Activated T-cell treated with anti-CD3 and anti-CD28 coated beads, Interleukin-2, amount 50 U/mL, for 48 hours (primary cell): ENCODE measurements at places on chromosomes 7 and 10.

DNA sequence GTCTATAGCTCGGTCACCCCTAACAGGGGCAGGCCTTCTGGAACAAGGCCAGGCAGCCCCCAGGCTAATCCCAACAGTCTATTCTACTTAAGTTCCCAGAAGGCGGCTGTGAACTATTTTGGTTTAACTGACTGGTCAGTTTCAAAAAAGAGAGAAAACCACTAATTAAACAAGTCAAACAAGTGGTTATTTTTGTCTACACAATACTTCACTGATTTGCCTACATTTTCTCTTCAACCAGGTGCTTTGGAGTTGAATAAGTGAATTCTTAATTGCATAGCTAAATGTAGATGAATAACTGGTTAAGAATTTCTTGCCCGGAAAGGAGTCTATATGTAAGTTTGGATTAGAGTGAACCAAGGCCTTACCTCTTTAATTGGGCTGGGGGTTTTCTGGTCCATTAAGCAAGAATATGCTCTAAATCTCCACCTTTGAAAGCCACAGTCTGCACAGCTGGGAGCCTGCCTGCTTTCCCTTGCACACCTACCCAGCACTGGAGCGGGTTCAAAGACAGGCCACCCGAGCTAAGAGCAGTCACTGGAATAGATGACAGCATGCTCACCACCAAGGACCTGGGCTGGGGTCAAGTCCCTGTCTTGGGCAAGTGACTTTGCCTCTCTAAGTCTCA is 70.4 kb downstream of the TBXAS1 start:
- no peak for DNase-seq

GRCh38 chr7:77727936-77728701 is 31.9 kb downstream of the RSBN1L start:
- DNase-seq = no peak

DNA sequence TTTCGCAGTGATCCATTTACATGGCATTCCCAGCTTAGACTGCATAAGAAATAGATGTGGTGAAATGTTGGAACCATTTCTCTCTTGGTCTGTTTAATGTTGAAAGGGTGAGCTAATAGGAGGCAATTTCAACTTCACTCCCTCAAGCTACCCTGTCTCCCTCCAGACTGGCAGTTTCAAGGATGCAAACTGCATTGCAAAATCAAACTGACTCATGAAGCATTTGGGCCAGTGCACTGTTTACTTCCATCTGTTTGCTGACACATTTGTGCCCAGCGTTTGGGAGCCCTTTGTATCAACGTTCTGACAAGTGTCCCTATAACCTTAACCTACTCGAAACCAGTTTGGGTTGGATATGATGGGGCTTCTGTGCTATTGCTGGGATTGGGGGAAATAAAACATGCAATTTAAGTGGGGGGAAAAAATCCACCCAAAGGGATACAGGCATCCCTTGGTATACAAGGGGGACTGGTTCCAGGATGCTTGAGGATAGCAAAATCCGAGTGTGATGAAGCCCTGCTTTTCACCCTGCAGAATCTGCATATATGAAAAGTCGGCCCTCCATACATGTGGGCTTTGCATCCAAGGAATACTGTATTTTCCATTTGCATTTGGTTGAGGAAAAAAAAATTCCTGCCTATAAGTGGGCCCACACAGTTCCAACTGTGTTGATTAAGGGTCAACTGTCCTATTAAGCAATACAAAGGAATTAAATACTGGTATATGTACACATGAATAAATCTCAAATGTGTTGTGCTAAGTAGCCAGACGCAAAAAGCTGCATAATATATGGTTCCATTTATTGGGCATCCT is 15.6 kb downstream of the RHEB start:
- no peak for DNase-seq

- DNase-seq = peak; percentile 79
Observed at GRCh38 chr10:133335246-133336117, 1.2 kb downstream of the CALY start.
